ENCODE measurements at places on chromosomes 1 and 21. TPM values are rescaled to one million over a fixed set of nuclear protein-coding genes. Genes with fewer than 3 reads are reported as not detected.

DNA sequence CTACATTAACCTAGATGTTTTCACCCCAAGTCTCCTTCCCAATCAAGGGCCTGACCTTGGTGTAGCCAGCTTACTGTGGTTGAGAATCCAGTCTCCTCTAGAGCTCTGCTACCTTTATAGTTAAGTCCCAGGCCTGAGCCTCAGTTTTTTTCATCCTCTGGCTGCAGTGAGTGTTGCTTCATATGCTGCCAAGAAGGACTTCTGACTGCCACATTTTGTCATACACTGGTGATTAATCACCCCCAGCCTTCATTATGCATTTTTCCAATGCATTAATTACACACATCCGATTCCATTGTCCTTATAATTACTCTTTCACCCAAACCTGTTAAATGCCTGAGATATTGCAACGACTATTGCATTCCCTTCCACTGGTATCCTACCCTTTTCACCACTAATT is 66.3 kb upstream of the FGGY start:
- no peak for DNase-seq

INKA2 gene
- 2.5 TPM for polyA plus RNA-seq

PGM1 gene
- polyA plus RNA-seq: 32.1 TPM

DNA sequence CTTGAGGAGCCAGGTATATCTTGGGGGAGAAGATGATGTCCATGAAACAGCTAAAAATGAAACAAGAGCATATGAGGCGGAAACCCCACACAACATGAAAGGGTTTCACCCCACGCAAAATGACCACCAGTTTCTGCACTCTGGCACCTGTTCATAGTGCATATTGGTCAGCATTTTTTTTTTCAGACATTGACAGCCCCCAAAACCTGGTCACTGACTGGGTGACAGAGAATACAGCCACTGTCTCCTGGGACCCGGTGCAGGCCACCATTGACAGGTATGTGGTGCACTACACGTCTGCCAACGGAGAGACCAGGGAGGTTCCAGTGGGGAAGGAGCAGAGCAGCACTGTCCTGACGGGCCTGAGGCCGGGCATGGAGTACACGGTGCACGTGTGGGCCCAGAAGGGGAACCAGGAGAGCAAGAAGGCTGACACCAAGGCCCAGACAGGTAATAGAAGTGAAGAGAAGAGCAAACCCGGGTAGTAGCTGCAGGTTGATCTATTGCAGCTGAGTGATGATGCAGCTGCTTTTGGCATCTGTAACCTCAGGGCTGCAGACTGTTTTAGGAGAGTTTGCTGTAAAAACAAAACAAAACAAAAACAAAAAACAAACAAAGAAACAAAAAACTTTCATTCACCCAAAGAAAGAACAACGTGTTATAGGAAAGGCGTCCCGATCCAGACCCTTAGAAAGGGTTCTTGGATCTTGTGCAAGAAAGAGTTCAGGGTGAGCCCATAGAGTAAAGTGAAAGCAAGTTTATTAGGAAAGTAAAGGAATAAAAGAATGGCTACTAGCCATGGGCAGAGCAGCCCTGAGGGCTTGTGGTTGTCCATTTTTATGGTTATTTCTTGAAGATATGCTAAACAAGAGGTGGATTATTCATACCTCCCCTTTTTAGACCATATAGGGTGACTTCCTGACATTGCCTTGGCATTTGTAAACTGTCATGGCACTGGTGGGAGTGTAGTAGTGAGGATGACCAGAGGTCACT is 51.0 kb downstream of the TNN start:
- DNase-seq: no peak

GRCh38 chr1:7646981-7647901 is 123.9 kb upstream of the VAMP3 start:
- no peak for DNase-seq

EDARADD gene
- 7.4 TPM for polyA plus RNA-seq

GRCh38 chr1:76065270-76065669 is 9.3 kb upstream of the ST6GALNAC3 start:
- DNase-seq: no peak

GRCh38 chr1:4724695-4725250 is 70.4 kb downstream of the AJAP1 start:
- no peak for DNase-seq
